ENCODE measurements at places on chromosomes 11 and 22.

- no peak for DNase-seq
These were observed 48.8 kb downstream of the MN1 start for GRCh38 chr22:27752771-27753170.

GRCh38 chr11:74755395-74755995 lies 6.8 kb downstream of the RNF169 start:
- no peak for DNase-seq

DNA sequence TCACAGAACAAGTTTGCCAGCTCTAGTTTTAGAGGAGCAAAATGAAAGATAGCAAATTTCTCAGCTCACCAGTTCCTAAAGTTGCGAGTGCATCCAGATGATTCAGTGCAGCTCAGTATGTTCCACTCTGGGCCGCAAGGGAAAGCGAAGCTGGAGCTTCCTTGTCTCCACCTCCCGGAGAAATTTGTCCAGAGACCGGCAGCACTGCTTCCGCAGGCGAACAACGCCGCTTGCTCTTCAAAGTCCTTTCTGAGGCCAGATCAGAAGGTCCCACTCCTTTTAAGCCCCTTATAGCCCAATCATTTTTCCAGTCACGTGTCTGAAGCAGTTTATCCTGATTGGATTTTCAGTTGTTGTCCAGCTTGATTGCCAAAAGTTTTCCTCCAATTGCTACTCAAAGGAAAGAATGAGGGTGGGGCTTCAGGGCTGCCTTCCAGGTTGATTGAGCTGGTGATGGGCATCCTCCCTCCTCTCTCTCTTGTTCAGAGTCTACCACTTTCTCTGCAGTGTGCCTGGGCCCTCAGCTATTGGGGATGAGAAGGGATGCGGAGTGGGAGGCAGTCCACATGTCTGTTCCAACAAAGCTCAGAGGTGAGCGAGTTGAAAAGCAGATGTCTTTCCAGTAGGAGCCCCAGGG lies at the start of gene ZNF280A:
ZNF280A (minus strand) TSS at position 251 of the 637 bp plus-strand sequence. CDS start 4,640 bp downstream, outside the sequence.
- no peak for DNase-seq

DNA sequence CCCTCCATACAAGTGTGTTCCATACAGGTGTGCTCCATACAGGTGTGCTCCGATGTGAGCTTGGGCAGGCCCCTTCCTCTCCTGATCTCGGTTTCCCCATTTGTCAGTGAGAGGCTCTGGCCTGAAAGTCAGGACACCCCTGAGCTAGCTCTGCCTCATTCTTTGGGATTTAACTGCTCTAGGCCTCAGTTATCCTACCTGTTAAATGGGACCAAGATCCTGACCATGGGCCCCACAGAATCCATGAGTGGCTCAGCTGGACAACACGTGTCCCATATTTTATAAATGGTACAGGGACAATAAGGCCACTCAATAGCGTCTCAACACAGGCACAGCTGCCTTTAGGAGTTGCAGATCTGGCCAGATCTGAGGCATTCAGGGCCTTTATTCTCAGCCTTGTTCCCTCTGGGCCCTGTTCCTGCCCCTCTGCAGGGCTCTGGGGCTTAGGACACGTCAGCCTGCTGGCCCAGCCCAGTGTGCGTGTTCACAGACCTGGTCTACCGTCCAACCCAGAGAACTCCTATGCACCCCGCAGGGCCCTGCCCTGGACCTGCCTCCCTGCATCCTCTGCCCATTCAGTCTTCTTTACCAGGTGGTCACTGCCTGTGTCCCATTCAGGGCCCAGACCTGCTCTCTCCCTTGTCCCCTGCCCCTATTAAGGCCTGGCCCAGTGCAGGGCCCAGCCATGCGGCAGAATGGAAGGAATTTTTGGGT lies 18.9 kb upstream of the IGLL1 start:
- no peak for DNase-seq

Data from CD4-positive, alpha-beta T cell treated with Interleukin-21 for 1 hour (primary cell).